ENCODE measurements at places on chromosomes 13 and 19.

GRCh38 chr13:64709079-64709478 is 2521.1 kb downstream of the PCDH9 start:
- DNase-seq: no peak

- DNase-seq: no peak
These were observed 62.9 kb downstream of the RASA3 start for GRCh38 chr13:114069376-114070097.

GRCh38 chr13:21670883-21671619 is at the start of gene FGF9:
FGF9 (plus strand) TSS chr13:21671073; CDS start chr13:21671913, 840 bp downstream.
- DNase-seq: peak; percentile 22

- DNase-seq: no peak
These were observed 143.2 kb upstream of the ZNF536 start for GRCh38 chr19:30228835-30229524.

DNA sequence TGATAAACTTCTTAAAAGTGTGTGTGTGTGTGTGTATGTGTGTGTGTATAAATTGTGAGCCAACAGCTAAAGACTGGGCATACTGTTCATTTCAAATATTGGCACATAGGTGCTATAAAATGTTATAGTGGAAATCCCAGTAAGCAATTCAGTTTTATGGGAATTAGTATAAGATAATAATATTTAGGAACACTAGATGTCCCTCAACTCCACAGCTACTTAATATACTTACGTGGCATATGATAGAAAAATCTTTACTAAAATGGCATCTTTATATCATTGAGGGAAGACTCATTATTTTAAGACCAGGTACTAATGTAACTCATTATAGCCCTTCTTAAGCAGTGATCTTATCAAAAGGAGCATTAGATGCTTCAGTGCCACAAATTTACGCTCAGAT is 266.2 kb downstream of the MAB21L1 start:
- no peak for DNase-seq

DNA sequence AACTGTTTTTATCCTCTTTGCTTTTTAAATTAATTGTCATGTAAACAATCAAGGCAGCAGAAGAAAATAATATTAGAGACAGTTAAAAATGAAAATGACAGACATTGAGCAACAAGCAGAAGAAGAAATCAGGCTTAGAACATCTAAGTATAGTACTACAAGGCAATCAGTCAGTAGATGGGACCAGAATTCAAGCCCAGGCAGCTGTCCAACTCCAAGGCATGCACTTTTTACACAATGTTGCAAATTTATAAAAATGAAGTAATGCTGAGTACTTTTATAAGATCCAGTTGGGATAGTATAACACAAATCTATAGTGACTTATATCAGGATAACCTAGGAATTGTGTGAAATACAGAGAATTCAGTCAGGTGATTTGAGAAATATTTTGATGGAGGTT is 2815.8 kb downstream of the PCDH9 start:
- no peak for DNase-seq

GRCh38 chr13:99053636-99054233 is 75.9 kb upstream of the DOCK9 start:
- DNase-seq: no peak

DNA sequence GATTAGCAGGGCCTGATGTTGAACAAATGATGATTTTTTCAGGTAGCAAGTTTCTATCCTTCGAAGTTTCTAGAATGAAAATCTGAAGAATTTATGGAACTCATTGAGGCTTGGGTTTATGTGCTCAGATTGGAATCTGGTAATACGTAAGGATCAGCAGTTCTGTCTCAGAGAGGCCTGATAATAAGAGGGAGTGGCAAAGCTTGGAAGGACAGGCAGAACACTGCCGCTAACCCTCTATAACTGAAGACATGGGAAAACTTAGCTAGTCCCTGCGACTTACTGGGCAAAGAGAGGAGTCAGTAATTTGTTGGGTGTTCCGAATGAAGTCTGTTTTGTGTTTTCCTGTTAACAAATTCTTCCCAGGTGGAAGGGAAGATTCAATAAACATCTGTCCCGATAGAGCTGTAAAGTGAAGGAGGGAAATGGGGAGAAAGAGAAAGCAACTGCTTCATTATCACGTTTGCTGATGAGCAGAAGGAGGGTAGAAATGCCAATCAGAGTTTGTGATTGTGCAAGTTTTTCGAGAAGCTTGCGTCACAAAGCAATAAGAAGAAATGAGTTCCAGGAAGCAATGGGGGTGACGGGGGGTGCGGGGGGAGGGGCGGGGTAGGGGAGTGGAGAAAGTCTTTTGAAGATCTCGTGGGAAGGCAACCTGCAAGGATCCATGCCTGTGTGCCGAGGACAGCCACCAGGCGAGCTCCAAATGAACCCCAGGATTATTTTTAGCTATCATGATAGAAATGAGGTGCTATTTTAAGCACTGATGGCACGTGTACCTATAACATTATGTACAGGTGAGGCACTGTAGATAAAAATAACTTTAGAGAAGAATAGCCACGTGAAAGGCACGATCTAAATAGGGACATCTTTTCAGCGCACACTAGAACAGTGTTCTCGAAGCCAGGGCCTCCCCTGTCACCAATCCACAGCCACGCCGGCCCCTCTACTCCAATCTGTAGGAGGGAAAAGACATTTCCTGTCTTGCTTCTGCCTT is 224.1 kb downstream of the FGF9 start:
- no peak for DNase-seq

- DNase-seq: no peak
These were observed 14.3 kb upstream of the MCF2L start for GRCh38 chr13:112954488-112955270.

GRCh38 chr19:39566064-39566463 is 26.1 kb upstream of the EID2 start:
- DNase-seq: no peak

DNA sequence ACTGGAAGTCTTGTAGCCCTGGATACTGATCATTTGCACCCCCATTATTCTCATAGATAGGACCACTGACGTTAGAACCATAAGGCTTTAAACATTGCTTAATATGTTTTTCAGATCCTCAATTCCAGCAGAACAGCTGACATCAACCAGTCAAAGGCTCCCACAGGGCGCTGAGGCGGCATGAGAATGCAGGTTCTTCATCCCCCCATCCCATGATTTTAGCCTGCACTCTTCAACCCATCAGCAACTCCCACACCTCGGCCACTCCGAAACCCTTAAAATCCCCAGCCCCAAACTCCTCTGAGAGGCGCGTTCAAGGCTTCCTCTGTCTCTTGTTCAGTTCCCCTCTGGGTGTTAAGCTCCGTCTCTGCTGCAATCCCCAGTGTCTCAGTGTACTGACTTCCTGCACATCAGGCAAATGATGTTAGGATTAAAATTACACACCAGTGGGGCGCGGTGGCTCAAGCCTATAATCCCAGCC is 24.3 kb upstream of the LAMP1 start:
- no peak for DNase-seq

- DNase-seq: no peak
These were observed 503.1 kb downstream of the FOXO1 start for GRCh38 chr13:40163066-40164000.

DNA sequence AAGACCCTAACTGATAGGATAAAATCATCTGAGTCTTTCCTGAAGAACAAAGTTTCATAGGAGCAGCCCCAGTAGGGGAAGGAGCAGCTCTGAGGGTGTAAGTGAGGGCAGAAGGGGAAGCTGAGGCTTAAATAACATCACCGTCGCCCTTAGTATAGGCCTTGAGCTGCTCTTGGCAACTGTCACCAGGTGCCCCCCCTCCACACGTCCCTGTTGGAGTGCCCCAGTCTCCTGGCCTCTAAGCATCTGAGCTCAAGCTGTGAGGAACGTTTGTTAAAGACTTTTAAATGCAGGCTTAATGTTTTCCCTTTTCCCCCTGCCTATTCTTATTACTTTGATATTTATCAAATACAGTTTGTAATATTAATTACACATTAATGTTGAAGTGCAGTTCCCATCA is 170.6 kb downstream of the ZIC5 start:
- DNase-seq: no peak

GRCh38 chr13:23741879-23742510 is 147.2 kb downstream of the MIPEP start:
- no peak for DNase-seq

DNA sequence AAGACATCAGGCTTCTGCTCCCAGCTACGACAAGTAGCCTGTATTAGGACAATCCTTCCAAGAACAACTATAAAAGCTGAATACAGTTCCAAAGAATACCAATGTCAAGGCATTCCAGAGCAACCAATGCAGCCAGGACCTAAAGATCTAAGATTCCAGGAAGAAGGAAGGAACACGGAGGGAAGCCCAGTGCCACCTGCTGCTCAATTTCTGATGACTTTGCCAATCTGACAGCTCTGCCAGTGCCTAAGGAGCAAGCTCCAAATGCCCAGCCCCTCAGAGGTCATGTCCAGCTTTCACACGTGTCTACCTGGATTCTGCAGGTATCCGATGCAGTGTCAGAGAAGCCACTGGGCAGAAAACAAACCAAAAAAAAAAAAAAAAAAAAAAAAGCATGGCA is 164.4 kb downstream of the IRS2 start:
- DNase-seq: no peak

Data from caudate nucleus (tissue), 63 donors.